H1 (cell line): ENCODE measurements at places on chromosomes 7 and 10.

DNA sequence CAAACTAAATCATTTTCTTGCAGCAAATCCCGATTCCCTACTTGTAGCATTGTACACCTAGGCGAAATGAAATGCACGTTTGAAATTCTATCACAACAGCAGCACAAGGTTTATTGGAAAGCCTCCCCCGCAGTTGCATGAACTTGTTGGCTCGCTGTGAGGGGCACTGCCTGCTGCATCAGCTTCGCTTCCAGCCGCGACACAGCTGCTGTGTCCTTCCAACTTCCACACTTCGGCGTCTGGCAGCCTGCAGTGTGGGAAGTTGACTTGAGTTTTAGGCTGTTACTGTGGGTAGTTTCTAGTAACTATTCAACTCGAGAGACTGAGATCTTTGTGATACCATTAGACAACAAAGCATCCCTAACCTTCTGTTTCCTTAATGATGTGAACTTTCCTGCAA lies 315.8 kb upstream of the TPK1 start:
- H3K27me3 ChIP-seq: no peaks in the 10 kb centered on the region
- no peak overlapping the region for H3K4me3 ChIP-seq
- DNase-seq: no peak
- no peaks in the 10 kb centered on the region for H3K4me1 ChIP-seq

GRCh38 chr7:117796889-117797288 lies 76.4 kb downstream of the CTTNBP2 start:
- no peak for DNase-seq
- H3K36me3 ChIP-seq: peaks cover 5% of the 10 kb centered on the region; the same call in 1 of the 2 replicates
- H3K4me3 ChIP-seq: no peak overlapping the region
- peaks cover 5% of the 10 kb centered on the region for H3K4me1 ChIP-seq
- H3K27ac ChIP-seq: no peak overlapping the region

- no peaks in the 10 kb centered on the region for H3K27me3 ChIP-seq
- H3K4me1 ChIP-seq: peaks cover 2% of the 10 kb centered on the region
- no peak overlapping the region; the same call in 1 of the 2 replicates for H3K27ac ChIP-seq
- H3K4me3 ChIP-seq: peak overlapping the region; percentile 68
Measured at GRCh38 chr7:1028044-1028770, 16.1 kb upstream of the GPR146 start.

DNA sequence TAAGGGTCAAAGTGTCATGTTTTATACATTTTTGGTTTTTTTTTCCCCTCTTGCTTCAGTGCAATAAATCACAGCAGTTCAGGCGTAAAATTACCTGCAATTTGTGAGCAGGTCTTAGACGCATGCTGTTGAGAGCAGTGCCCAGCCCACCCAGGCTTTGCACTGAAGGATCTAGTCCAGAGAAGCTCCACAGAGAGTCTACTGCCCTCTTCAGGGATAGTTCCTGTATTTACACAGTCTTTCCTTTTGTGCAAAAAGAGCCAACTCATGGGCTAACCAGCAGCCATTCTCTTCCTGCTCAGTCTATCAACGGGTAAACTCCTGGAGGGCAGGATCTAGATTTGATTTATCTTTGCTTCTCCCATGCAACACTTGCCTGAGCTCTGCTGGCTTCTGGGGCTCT lies 82.2 kb upstream of the NAMPT start:
- H3K36me3 ChIP-seq: no peaks in the 10 kb centered on the region
- H3K27ac ChIP-seq: no peak overlapping the region
- H3K4me3 ChIP-seq: no peak overlapping the region
- no peaks in the 10 kb centered on the region for H3K27me3 ChIP-seq
- H3K4me1 ChIP-seq: no peaks in the 10 kb centered on the region
- DNase-seq: no peak
